Fibroblast of skin of scalp (primary cell): ENCODE measurements at places on chromosomes 7 and 10.

- no peak for DNase-seq
Observed at GRCh38 chr7:142697270-142697669, 52.0 kb upstream of the PRSS1 start.

DNA sequence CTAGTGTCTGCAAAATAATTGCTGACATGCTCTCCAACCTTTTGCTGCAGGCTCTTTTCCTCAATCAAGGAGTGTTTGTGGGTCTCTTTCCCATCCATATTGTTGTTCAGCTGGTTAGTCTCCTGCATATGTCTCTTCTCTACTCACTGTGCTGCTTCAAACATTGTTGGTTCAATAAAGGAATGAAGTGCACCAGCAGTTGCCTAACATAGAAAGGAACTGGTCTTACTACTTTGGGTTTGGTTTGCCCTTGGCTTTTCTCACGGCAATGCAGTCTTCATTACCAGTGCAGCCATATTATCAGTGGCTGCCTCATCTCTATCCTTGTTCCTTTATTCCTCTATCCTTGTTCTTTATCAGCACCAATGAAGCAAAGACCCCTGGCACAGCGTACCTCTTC is 169.7 kb upstream of the TPK1 start:
- no peak for DNase-seq

GRCh38 chr10:25547382-25547781 is 372.6 kb downstream of the GPR158 start:
- no peak for DNase-seq

- no peak for DNase-seq
Observed at GRCh38 chr7:137890449-137890921, 43.7 kb upstream of the DGKI start.

- DNase-seq = no peak
Observed at GRCh38 chr7:129848436-129848835, 104.3 kb downstream of the UBE2H start.
